ENCODE measurements at places on chromosomes 13 and 19.

DNA sequence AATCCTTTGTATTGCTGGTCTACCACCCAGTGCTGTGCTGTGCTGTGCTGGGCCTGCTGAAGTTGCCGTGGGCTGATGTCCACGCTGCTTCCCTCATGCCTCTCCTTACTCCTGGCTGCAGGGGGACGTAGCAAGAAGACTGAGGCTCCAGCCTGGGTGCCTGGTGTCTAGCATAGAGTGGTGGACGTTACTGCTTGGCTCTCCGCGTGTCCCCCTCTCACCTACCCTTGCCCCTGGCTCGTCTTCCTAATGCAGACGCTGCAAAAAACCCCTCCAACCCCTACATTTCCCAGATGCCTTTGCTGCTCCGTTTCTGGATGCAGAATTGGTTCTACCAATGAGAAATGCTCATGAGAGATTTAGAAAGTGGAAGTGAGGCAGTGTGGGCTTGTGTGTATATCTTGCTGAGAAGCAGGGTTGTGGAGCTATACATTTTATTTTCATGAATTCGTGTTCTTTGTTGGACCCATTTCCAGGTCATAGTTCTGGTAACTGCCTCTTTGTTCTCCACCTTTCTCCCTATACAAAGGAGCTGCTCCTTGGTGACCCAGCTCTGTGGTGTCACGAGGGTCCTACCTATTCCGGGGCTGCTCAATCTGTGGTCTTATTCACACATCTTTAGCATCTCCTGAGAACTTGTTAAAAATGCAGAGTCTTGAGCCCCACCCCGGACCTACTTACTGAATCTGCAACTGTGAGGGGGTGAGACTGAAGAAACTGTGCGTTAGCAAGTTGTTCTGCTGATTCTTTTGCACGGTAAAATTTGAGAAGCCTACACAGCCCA, 7.9 kb upstream of the DENND1C start:
- no peak for DNase-seq

- no peak for DNase-seq
Measured at GRCh38 chr19:35316560-35316959, 12.4 kb upstream of the CD22 start.

GRCh38 chr13:110528371-110528770, 33.2 kb downstream of the RAB20 start:
- no peak for DNase-seq

- no peak for DNase-seq
Measured at GRCh38 chr13:20142023-20142926, 18.6 kb downstream of the GJA3 start.

Measured in K562 (cell line).